ENCODE measurements at places on chromosomes 5 and 9.

DNA sequence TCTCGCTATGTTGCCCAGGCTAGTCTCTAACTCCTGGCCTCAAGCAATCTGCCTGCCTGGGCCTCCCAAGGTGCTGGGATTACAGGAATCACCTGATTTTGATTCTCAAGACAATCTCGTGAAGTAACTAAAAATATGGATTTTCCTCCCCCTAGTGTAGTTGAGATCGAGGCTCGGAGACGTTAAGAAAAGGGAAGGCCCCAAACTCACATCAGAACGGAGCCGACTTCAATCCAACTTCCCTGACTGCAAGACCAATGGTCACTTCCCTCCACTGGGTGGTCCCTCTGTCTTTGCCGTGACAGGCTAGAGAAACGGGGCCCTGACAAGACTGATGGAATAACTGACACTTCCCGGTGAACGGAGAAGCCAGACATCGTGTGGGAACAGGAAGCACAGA lies 28.3 kb downstream of the BARHL1 start:
- H3K27ac ChIP-seq, result no peak overlapping the region
- H3K4me1 ChIP-seq, result no peaks in the 10 kb centered on the region
- H3K36me3 ChIP-seq, result peaks cover 2% of the 10 kb centered on the region
- no peak for DNase-seq
- H3K27me3 ChIP-seq, result no peaks in the 10 kb centered on the region

GRCh38 chr5:152838241-152838786 lies 433.2 kb upstream of the NMUR2 start:
- H3K27ac ChIP-seq, result no peak overlapping the region
- DNase-seq, result no peak
- H3K36me3 ChIP-seq, result no peaks in the 10 kb centered on the region
- no peak overlapping the region for H3K4me3 ChIP-seq

DNA sequence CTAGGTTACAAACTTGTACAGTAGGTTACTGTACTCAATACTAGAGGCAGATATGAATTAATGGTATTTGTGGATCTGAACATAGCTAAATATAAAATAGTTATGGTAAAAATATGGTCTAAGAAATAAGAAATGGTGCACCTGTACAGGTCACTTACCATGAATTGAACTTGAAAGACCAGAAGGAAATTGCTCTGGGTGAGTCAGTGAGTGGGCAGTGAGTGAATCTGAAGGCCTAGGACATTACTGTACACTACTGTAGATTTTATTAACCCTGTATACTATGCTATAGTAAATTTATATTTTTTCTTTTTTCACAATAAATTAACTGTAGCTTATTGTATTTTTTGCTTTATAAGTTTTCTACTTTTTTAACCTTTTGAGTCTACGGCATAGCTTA lies 1020.4 kb downstream of the CDH18 start:
- H3K27me3 ChIP-seq, result no peaks in the 10 kb centered on the region
- H3K27ac ChIP-seq, result no peak overlapping the region
- no peak for DNase-seq
- H3K36me3 ChIP-seq, result no peaks in the 10 kb centered on the region
- H3K4me1 ChIP-seq, result no peaks in the 10 kb centered on the region

- no peak overlapping the region for H3K4me3 ChIP-seq
- DNase-seq, result no peak
- no peaks in the 10 kb centered on the region for H3K36me3 ChIP-seq
- no peaks in the 10 kb centered on the region for H3K4me1 ChIP-seq
Measured at GRCh38 chr5:157801-158200, 33.5 kb upstream of the LRRC14B start.

Measured in esophagus squamous epithelium (tissue), 5 donors.